ENCODE measurements at places on chromosomes 7 and 10.
A peak's percentile ranks its signal among the peaks of the same experiment; 100 is the strongest.

- DNase-seq = no peak
Observed at GRCh38 chr7:43636093-43636492, 53.2 kb downstream of the STK17A start.

- DNase-seq = no peak
Observed at GRCh38 chr10:75208181-75208580, 2.4 kb upstream of the VDAC2 start.

DNA sequence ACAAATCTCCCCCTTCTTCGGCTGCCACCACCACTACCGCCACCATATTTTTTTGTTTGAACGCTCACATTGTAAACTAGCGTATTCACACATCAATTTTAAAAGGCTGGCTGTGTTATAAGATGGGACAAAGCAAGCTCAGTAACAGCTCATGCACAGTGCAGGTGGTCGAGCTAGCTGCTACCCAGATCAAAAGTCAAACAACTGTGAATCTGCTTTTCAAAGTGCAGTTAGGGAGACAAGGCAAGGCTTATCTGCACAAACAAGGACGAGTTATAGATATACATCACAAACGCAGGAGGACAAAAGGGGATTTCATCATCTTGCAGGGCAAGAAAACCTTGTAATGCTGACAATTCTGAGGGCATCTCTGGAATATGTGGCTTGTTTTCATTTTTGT is 231.6 kb downstream of the VTI1A start:
- no peak for DNase-seq

DNA sequence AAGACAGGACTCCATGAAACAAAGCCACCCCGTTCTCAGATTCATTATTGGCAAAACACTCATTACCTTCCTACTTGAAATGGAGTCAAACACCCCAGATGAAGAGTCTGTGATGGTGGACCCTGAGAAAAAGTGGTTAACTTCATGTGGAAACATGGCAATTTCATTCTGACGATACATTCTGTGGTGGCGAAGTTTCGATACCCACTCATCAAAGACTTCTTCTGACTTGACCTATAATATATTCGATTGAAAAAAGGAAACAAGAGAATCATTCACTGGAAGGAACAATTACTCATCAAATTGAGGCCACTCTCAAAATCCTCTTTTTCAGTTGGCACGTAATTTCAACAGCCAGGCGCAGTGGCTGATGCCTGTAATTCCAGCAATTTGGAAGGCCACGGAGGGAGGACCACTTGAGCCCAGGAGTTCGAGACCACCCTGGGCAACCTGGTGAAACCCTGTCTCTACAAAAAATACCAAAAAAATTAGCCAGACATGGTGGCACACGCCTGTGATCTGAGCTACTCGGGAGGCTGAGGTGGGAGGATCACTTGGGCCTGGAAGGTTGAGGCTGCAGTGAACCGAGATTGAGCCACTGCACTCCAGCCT is 108.8 kb upstream of the GSDME start:
- DNase-seq = no peak

- DNase-seq = no peak
Observed at GRCh38 chr10:3196958-3197347, 24.4 kb upstream of the PITRM1 start.

DNA sequence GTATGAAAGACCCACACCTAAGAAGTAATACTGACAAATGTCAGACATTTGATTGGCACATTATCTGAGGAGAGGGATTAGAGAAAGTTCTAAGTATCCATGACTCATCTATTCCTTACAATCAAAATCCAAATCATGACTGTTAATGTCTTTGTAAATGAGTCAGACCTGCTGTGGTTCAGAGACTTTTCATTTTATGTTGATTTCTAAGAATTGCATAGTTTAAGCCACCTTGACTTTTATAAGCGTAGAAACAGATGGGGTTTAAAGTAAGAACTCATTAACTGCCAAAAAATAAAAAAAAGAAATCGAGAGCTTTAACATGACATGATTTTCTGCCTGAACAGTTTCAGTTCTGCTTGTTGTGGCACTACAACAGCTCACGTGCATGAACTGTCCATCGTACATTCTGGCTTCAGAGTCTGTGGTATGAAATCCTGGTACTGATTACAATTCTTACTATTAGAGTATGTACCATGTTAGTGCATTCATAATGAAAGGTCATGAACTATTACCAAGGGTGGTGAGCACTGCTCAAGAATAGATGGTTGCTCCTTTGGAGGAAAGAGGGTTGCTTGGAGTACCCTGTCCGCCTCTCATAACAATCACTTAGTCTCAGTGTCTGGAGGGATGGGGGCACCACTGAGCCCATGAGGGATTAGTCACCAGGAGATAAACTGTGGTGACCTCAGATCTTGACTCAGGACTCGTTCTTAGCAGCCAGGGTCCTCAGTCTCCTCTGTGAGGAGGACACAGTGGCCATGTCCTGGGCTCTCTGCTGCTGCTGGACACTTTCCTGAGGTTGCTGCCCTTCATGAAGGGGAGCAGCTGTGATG is 42.2 kb downstream of the ACSM6 start:
- no peak for DNase-seq

- DNase-seq = no peak
Observed at GRCh38 chr7:138316421-138317043, 143.5 kb upstream of the TRIM24 start.

DNA sequence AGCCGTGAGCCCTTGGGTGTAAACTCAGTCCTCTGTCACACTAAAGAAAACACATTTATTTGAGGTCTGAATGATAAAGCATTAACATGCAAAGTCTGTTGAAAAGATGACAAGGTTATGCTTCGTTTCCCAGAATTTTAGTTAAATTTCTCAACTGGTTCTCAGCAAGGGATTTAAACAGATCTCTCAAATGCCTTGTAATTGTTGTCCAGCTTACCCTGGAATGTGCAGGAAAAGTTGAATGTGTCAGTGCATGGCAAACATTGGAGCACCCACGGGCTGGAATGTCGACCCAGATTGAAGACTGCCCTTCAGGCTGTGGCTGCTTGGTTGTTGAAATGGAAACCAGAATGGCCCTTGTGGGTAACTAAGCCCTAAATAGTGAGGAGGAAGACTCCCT is 191.8 kb downstream of the TRIL start:
- DNase-seq = no peak

DNA sequence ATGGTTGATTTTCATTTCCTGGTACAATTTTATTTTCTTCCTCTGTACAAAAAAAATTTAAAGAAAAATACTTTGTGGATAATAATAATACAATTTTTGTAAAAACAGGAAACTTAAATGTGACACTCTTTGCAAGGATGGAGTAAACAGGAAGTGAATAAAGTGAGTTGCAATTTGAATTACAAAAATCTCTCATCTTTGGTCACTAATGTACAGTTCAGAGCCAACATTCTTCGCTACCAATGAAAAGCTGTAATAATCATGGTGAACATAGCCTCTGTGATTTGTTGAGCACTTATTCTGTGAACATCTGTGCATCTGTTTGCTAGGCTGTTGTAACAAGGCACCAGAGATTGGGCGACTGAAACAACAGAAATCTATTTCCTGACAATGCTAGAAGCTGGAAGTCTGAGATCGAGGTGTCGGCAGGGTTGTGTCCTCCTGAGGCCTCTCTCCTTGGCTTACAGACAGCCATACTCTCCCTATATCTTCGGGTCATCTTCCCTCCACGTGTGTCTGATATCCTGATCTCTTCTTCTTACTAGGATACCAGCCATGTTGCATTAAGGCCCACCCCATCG is 295.3 kb upstream of the KLF6 start:
- DNase-seq = no peak

DNA sequence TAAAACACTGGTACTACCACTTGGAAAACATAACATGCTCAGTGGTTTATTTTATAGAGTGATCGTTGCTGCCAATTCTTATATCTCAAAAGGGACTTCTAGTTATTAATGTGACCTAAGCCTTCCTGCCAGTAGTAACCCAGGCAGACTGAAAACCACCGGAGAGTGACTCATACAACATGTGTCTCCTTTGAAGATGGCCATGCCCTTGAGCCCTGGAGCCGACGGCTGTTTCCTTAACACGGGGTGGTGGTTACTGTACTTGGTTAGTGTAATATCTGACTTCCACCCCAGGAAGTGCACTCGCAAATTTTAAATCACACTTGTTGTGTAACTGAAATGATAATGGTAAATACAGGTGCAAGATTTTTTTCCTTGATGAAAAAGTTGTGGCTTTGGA is 30.5 kb downstream of the JAKMIP3 start:
- DNase-seq = no peak

GRCh38 chr10:125551247-125551646 is 131.7 kb downstream of the TEX36 start:
- no peak for DNase-seq

GRCh38 chr10:22780474-22780885 is 66.1 kb upstream of the PIP4K2A start:
- no peak for DNase-seq

- no peak for DNase-seq
Observed at GRCh38 chr7:68206946-68207485, 1210.4 kb downstream of the TYW1 start.

DNA sequence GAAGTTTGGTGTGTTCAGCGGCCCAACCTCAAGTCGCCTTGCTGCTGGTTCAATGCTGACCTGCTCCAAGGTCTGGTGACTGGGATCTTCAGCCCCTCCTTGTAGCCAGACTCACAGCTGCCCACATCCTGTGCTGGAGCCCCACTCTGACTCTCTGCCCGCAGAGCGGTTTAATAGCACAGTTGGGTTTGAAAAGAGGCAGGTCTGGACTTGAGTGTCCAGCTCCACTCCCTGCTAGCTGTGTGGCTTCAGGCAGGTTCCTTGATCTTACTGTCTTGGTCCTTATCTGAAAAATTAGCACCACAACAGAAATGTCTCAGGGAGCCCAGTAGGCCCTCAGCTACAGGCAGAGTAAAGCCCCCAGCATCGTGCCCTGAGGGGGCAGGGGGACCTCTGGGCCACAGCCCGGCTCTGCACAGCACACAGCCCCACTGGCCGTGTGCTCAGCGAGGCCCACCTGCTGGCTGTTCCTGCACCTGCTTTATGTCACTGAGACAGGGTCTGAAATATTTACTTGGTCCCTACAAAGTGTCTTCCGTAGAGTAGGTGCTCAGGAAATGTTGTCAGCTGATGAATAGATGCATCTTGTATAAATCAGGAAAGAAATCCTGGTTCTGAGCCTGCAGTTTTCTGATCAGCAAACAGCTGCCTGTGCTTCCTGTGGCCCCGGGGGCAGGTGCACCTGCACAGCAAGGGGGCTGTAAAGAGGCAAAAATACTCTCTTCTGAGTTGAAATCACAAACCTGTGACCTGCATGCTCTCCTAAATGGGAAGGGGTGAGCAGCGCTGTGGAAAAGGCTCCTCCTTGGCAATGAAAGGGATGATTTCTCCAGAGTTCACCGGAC is 155.5 kb downstream of the SVIL start:
- no peak for DNase-seq

DNA sequence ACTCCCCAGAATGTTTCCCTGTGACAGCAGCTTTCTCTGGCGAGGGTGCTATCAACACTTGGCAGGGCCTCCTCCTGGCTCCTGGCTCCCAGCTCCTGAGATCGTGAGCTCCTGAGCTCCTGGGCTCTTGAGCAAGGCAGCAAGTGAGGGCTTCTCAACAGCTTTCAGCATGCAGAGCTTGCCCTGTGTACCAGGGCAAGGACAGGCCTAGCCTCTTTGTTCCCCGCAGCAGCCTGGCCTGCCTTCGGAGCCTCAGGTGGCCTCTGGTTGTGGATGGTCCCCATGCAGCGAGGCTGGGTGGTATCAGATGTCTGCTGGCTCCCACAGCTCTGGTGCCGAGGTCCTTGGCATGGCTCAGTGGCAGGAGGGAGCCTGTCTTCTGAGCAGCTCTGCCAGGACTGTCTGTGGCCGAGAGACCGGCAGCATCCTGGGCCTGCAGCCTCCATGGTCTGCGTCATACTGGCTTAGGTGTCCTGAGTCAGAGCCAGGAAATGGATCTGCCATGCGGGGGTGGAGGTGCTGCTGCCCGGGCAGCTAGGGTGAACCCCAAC is 44.2 kb downstream of the ZMIZ1 start:
- DNase-seq = no peak

DNA sequence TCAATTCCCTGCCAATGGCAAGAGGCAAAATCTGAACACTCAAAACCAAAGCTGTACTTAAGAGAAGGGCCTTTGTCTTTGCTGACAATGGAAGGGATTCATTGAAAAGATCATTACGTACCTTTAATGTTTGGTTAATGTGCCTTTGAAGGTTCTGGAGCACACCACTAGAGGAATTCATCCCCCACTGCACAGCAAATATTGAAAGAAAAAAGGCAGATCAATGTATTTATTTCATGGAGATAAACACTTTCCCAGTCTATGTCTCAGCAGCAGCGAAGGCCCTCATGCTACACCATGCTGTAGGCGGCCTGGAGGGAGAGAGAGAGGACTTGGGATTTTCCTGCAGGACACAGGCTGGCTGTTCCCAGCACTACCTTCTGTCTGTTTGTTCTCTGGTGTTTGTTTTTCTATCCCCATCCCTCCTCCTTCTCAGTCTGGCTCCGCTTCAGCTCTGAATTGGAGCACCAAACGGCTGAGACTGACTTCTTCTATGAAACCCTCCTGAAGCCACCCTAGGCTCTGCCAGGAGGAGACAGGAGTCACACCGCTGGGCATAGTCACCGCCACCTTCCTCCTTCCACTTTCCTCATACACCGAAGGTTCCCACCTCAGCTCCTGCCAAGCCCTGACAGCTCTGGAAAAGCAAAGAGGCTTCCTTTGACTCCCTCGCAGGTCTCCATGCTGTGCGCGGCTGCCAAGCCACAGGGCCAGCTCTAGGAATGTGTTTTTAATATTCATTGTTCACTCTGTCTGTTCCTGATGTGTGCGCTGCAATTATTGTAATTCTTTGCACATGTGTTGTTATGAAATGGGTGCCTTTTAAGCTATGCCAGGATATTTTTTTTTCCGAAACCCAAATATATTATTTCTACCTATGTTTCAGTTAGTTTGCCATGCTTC is 301.5 kb downstream of the FZD1 start:
- DNase-seq = no peak

- DNase-seq = peak; percentile 52
Observed at GRCh38 chr10:87818505-87819288, 671 bp upstream of the ATAD1 start.

DNA sequence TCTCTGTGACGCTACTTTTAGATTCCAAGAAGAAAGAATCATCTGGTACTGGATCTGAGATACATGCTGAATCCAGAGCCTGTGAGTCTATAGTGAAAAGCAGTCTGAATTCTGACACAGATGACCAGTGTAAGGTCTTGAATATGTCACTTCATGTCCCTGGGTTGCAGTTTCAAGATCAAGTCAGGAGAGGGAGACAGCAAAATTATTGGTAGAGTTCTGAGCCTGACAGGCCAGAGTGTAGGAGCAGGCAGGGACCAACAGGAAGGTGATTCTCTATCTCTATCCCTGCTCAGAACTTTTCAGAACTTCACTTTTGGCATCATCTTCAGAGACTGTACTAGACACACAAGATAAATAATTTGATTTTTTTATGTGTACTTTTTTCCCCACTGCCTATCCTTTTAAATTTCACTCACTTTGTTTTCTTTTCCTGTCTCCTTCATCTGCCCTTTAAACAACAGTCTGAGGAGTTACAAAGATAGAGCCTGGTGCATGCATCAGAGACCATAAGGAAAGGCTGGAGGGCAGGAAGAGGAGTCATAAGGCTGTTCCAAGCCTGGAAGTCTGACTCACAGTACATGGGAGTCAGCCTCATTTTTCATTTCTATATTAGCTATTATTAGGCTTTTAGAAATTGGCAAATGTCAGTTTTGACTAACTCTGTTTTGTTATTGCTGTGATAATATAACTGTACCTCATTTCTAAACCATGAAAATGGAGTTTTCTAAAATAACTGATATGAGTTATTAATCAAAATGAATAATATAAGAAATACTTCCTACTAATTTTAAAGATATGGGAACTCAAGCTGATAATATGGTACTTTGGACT is 120.2 kb upstream of the TMEM229A start:
- DNase-seq = no peak

All from T-helper 9 cell (primary cell).